ENCODE measurements at places on chromosomes 12 and 14. TPM values are rescaled to one million over a fixed set of nuclear protein-coding genes. Genes with fewer than 3 reads are reported as not detected.

- DNase-seq, result no peak
Measured at GRCh38 chr12:8584004-8584403, 28.7 kb downstream of the AICDA start.

Gene CD163
- 4.2 TPM for total RNA-seq

DNA sequence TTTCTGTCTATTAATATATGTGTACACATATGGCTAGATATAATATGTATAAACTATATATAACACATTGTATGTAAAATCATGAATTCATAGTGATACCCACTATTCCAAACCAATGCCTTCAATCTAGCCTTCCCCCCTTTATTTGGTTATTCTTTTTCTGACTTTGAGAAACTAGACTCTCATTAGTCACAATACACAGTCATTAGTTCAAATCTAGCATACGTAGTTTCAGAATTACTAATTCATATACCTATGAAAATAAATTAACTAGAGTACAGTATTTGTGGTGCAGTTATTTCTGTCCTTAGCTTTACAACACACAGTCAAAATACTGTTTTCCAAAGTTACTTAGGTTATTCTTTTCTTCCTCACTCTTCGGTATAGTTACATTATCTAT, 268.2 kb downstream of the DPF3 start:
- no peak for DNase-seq

Gene TGM1
- 6.9 TPM for total RNA-seq

DNA sequence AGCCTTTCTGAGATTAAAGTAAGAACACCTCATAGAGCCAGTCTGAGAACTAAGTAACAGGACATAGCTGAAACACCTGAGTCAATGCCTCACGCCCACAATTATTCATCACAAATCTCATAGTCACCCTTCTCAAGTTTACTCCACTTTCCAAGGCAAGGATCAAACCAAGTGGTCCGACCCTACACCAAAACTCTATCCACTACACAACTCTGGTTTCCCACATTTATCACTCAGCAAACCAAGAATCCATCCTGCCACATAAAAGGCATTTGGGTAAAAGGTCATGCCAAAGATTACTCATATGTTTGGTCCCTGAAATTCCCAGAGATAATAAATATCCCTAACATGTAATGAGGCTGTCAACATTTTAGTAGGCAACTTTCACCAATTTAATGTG, 144.1 kb downstream of the RPAP3 start:
- no peak for DNase-seq

- no peak for DNase-seq
Measured at GRCh38 chr14:70416338-70416724, 559 bp downstream of the SYNJ2BP start.

- no peak for DNase-seq
Measured at GRCh38 chr12:132343294-132344004, 14.1 kb upstream of the GALNT9 start.

GRCh38 chr14:35576856-35577255, 42.9 kb downstream of the INSM2 start:
- DNase-seq, result no peak

DNA sequence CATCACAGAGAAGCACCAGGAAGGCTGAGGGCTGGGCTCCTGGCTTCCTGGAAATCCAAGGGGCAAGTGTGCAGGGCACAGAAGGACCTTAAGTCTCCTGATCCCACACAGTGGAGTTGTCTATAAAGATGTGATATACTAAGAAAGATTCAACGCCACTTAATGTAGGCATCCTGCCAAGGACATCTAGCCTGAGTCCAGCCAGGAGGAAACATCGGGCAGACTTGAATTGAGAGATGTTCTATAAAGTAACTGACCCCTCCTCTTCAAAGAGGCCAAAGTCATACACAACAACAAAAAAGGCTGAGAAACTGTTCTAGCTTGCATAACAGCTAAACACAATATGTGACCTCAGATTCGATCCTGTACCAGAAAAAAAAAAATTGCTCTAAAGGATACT, 299.5 kb upstream of the NOS1 start:
- DNase-seq, result no peak

Gene PRB2
- total RNA-seq, result not detected

- no peak for DNase-seq
Measured at GRCh38 chr14:77007975-77008421, 20.5 kb downstream of the IRF2BPL start.

Gene SSTR1
- total RNA-seq, result not detected

DNA sequence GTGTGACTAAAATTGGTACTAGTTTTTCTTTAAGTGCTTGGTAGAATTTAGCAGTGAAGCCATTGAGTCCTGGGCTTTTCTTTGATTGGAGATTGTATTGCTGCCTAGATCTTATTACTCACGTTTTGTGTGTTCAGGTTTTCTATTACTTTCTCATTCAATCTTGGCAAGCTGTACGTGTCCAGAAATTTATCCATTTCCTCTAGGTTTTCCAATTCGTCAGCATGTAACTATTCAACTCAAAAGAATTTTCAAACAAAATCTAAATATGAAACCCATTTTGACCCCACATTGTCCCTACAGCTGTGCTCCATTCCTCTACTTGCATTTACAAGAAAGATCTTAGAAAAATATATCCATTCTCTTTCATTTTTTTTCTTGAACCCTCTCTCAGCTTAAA, 1613.4 kb upstream of the SEL1L start:
- no peak for DNase-seq

GRCh38 chr12:92183575-92183974, 37.9 kb upstream of the BTG1 start:
- DNase-seq, result no peak

DNA sequence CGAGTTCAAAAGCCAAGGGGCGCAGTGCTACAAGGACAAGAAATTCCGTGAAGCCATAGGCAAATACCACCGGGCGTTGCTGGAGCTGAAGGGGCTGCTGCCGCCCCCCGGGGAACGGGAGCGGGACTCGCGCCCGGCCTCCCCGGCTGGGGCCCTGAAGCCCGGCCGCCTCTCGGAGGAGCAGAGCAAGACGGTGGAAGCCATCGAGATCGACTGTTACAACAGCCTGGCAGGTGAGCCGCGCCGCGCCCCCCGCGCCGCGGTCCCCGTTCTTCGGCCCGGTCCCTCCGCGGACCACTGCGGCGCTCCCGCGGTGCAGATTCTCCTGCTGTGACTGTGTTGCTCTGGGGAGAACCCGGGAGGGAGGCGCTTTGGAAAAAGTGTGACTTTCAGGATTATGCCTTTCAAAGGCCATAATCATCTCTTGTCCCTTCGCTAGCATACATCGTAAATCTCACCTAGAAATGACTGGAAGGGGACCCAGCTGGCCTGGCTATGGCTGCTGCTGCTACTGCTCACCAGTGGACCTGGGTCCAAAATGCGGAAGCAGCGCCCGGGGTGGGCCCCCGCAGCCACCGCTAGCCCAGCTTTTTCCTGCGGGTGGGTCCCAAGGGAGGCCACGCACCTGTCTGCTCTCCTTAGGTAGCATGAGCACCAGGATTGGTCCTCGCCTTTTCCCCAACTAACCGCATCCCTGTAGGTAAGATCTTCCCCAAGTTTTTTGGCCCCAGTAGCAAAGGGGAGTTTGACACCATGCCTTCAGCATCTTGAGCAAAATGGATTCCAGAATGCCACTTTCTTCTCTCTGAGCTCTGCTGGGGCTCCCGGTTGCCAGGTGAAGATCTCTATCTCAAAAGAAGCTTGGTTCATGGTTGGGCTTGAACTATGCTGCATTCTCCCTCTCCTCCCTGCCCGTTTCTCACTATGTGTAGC, 853 bp downstream of the TTC9 start:
- peak; percentile 49 for DNase-seq

DNA sequence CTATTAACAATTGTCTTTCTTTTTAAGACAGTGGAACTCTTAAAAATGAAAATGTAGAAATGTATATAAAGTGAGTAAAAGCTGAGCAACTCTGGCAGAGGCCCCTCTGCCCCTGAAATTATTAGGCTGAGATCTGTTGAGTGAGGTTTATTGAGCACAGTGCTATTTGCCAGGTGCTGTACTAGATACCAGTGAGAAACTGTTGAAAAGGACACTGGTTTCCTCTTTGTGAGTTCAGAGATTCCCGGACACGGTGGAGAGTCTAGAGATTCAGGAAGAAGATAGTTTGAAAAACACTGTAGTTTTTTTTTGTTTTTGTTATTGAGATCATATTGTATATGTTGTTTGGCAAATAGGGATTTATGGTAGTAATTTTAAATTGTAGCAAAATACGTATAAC, 11.2 kb downstream of the ACVR1B start:
- no peak for DNase-seq

Gene TUNAR
- not detected for total RNA-seq

Gene ZNF605
- total RNA-seq, result 18.6 TPM

Gene RIPK3
- 32.9 TPM for total RNA-seq

Gene CISTR
- total RNA-seq, result not detected

Gene SLC4A8
- total RNA-seq, result 0.42 TPM

Gene C12orf50
- total RNA-seq, result 0.14 TPM

DNA sequence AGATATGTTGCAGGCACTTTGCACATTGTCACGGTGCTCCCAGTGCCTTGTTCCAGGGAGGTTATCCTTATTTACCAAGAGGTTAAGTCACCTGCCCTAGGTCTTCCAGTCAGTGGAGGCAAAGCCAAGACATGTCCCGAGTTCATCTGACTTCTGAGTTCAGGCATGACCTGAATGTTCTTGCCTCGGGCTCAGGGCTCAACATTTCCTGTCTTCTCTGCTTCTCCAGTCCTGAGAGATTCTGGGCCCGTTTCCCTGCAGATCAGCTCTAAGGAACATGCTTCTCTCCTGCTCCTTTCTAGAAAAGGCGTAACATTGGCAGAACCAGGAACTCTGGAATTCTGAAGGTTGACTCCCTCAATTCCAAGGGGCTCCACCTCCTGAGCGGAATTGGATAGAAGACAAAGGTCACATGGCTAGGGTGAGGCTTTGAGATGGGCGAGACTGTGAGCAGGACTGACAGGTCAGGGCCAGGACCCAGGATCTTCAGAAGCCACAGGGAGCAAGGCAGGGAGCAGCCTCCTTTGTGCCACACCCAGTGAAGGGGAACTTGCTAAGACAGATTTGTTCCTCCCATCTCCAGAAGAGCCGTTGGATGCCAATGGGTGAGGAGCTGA, 19.9 kb downstream of the BDKRB2 start:
- DNase-seq, result no peak

- DNase-seq, result no peak
Measured at GRCh38 chr12:52975204-52975603, 26.3 kb downstream of the KRT18 start.

DNA sequence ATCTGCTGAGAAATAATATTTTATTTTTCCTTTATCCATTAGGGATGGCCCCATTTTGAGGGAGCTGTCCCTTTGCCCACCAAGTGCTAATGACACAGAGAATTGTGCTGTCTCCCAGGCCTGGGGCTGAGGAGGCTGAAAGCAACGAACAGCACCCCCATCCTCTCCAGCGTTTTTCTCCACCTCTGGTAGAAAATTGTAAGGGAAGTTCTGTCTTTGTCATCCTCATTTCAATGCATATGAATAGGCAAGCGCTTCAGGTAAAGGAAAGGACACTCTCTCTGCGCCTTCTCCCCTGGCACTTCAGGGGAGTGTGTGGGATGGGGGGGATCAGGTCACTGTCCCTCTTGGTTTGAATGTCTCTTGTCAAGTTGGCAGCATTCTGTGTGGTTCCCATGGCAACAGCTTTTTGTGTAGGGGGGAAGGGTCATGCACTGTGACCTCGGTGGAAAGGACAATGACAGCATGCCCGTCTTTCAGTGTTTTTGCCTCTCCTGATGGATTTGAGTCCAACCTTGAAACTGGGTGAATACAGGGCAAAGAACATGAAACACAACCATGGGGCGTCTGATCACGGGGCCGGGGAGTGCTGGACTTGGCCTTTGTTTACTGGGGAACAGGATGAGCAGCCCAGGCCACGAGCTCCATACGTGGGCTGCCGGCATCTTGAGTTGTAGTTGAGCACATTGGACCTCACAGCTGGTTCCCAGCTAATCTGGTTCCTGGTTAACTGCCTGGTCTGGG, 230.2 kb downstream of the VRK1 start:
- no peak for DNase-seq

- no peak for DNase-seq
Measured at GRCh38 chr12:2338991-2339431, 286.2 kb downstream of the CACNA1C start.

Gene CCDC184
- total RNA-seq, result not detected

Gene BCL11B
- total RNA-seq, result 209 TPM
